Caco-2 (cell line): ENCODE measurements at places on chromosomes 7 and 10. TPM values are rescaled to one million over a fixed set of nuclear protein-coding genes. Genes with fewer than 3 reads are reported as not detected.

DNA sequence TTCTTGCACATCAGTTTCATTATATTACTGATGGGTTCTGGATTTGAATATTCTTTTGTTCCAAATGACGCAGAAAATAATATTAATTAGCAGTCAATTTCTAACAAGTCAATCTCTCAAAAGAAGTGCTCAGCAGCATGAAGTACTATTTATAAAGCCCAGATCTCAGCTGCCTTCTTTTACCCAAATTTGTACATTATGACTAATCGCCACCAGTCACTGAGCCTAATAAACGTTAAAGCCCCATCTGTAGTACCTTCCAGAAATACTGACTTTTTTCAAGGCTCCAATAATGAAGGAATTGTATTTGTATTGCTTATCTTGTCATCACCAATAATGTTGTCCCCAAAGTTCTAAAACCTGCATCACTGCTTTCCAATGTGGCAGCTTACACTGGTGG, 540.2 kb downstream of the PARD3 start:
- no peak for DNase-seq

- DNase-seq: no peak
Observed at GRCh38 chr7:21923658-21924057, 22.0 kb downstream of the CDCA7L start.

FAM25C gene
- total RNA-seq: not detected in 2 replicates

- peak; percentile 22 for DNase-seq
Observed at GRCh38 chr7:150949564-150949963, 28.6 kb downstream of the KCNH2 start.

TET1 gene
- total RNA-seq: 18.6 and 19.1 TPM in 2 replicates

NANOS1 gene
- 4.6 and 5.9 TPM in 2 replicates for total RNA-seq

DNA sequence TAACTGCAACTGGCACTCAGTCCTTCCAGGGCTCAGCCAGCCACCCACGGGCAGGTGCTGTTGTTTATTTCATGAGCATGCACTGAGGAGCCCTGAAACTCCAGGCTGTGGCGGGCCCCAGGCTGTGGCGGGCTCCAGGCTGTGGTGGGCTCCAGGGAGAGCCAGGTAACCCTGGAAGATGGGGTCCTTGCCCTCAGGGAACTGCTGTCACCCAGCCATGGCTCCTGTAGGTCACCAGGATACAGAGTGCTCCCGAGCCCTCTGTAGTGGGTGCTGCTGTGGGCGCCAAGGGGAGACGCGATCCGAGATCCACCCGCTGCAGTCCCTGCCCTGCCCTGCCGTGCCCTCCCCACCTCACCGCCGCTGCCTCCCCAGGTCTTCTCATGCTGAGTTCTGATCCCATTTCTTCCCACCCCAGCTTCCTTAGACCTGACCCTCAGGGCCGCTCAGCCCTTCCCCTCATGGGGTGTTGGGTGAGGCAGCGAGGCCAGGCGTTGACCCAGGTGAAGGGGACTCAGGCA, 29.6 kb downstream of the LRRC27 start:
- DNase-seq: no peak

GRCh38 chr7:33278095-33278494, 148.7 kb downstream of the BBS9 start:
- DNase-seq: no peak

DNA sequence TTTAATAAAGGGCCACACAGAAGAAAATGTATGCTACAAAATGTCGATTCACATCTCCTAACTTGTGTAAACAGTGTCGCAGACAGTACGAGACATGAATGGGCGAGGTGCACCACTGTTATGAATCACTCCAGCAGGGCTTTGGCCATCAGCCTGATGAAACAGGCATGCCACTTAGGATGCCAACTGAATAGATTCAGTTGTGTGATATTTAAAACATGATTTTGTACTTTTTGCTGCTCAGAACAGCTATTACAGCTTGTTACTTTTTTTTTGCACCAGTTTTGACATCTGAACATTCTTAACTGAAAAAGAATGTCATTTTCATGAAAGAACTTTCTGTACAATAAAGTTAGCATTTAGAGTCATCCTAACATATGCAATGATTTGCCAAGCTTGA, 138.1 kb downstream of the VTI1A start:
- no peak for DNase-seq

ASIC3 gene
- total RNA-seq: 0.70 and 1.1 TPM in 2 replicates

GRCh38 chr10:51001587-51001986, 72.7 kb upstream of the PRKG1 start:
- DNase-seq: no peak

DNA sequence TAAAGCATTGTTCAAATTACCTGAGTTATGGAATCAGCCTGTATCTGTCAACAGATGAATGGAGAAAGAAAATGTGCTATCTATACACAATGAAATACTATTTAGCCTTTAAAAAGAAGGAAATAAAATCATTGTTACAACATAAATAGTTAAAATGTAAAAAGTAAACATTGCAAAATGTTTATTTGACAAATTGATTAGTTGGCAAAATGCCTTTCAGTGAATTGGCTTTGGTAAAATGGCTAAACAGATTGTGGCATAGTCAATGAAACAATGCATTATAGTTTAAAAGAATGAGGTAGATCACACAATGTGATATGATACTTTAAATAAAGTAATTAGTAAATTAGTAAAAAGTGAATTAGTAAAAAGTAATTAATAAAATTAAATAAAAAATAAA, 204.8 kb upstream of the MAGI2 start:
- DNase-seq: no peak

ZNF273 gene
- 10.1 and 10.7 TPM in 2 replicates for total RNA-seq

FUOM gene
- total RNA-seq: 108 and 119 TPM in 2 replicates

GRCh38 chr10:30557884-30558283, 71.7 kb downstream of the LYZL2 start:
- no peak for DNase-seq

- DNase-seq: no peak
Observed at GRCh38 chr7:142356166-142356565, 98.3 kb upstream of the PRSS58 start.

- no peak for DNase-seq
Observed at GRCh38 chr7:11957956-11958355, 126.0 kb upstream of the THSD7A start.

- DNase-seq: no peak
Observed at GRCh38 chr7:31814187-31814586, 127.2 kb downstream of the PPP1R17 start.

ADRA2A gene
- 0.67 and 0.70 TPM in 2 replicates for total RNA-seq
